ENCODE measurements at places on chromosomes 2 and 18. TPM values are rescaled to one million over a fixed set of nuclear protein-coding genes. Genes with fewer than 3 reads are reported as not detected.

The DPP10 gene
- not detected for total RNA-seq

The EPAS1 gene
- 99.8 TPM for total RNA-seq

The SPEG gene
- total RNA-seq: 10.4 TPM

The PFN4 gene
- 1.1 TPM for total RNA-seq

The PXDN gene
- 11.0 TPM for total RNA-seq

The PCARE gene
- not detected for total RNA-seq

All from A549 treated with Mapracorat at 1 μM for 4 hours (cell line).